ENCODE measurements at places on chromosomes 13 and 19. TPM values are rescaled to one million over a fixed set of nuclear protein-coding genes. Genes with fewer than 3 reads are reported as not detected.

Gene KCTD15
- 8.9 TPM for total RNA-seq

- DNase-seq = peak; percentile 66
Observed at GRCh38 chr19:19540064-19540714, 2.1 kb downstream of the CILP2 start.

DNA sequence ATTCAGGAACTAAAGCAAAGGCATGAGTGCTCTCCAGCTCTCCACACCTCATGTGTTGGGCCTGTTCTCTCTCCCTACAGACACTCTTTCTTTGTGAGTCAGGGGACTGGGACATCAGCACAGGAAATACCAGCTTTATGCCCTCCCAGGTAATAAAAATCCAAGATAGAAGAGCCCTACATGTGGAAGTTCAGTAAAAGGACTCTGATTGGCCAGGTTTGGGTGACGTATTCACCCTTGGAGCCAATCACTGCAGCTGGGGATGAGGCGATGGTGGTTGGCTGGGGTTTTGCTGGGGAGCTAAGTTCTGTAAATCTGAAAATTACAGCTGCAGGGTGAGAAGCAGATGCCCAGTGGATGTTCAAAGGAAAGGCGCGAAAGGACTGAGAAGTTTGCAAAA lies 32.5 kb downstream of the CCDC70 start:
- DNase-seq = no peak

GRCh38 chr19:49355909-49356353 lies 6.3 kb downstream of the TEAD2 start:
- DNase-seq = no peak

Gene SIGLECL1
- total RNA-seq = not detected

GRCh38 chr19:34990578-34991192 lies 9.4 kb upstream of the GRAMD1A start:
- no peak for DNase-seq

DNA sequence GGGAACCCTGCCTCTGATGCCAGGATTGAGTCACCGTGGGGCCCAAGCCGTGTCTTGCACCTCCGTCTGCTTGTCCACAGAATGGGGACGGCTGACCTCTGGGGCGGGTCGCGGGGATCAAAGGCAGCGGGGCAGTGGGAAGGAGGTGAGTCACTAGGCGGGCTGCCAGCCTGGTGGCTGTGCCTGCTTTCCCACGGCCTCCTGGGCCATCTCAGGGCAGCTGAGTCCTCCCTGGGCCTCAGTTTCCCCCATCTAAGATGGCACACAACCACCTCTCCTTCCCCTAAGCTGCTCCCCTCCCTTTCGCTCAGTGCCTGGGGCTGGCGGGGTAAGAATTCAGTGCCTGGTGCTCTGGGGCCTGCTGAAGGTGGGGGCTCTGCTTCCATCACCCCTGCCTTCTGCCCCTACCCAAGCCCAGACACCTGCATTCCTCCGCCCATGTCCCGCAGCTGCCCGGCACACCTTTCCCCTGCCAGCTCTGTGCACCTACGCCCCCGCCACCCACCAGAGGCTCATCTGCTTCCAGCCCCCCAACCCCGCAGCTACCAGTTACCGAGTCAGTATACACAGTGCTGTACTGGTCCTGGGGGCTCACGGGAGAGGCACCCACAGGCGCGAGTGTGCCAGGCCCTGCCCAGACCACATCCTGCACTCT lies 3.5 kb downstream of the MKNK2 start:
- DNase-seq = no peak

DNA sequence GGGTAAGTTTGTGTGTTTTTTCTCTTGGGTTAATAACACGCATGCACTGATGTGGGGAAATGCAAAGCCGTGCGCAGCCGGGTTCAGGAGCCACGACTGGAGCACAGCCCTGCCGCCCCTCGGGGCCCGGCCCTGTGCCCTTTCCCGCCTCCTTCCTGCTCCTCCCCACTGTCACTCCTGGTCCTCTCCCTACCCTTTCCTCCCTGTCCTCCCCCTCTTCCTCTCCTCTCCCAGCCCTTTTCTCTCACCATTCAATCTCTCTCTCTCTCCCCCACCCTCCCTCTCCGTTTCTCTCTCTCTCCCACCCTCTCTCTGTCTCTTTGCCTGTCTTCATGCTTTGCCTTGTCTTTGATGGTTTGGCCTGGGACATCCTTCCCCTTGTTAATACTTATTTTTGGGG lies 27.2 kb downstream of the PLEKHJ1 start:
- DNase-seq = no peak

DNA sequence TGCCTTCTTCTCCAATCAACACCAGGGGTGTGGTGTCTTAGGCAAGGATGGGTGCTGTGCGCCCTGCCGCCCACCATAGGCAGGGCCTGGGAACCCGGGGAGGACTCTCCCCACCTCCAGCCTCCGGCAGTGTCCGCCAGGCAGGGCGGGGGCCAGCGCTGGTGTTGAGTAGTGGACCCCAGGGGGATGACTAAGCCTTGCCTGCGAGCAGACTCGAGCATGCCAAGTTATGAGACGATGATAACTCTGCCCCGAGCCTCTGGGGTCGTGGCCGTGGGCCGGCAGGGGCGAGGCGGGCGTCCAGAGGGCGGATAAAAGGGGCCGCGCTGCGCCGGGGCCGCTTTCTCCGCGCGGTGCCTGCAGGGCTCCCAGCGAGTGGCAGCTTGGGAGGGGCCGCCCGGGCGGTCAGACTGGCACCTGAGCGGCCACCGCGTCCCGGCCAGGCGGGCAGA lies at the start of gene MEDAG:
TSS of gene MEDAG (plus strand) at position 340 of the 452 bp plus-strand sequence. CDS start 245 bp downstream, outside the sequence.
- DNase-seq = no peak

DNA sequence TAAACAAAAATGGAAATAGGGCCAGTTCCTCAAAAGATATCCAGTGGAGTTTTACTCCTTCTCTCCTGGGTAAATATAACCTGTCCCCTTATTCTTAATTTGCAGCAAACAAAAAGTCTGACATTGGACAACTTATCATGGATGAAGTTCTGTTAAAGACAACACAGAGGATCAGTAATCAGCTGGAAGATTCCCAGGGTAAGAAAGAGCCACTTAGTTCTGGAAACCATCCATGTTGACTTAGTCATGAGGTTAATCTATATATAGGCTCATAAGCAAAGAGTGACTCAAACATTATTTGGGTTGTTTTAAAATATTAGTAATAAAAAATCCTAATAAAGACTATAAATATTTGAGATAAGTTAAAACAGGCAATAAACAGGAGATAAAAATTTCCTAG lies 40.5 kb upstream of the EBPL start:
- no peak for DNase-seq

DNA sequence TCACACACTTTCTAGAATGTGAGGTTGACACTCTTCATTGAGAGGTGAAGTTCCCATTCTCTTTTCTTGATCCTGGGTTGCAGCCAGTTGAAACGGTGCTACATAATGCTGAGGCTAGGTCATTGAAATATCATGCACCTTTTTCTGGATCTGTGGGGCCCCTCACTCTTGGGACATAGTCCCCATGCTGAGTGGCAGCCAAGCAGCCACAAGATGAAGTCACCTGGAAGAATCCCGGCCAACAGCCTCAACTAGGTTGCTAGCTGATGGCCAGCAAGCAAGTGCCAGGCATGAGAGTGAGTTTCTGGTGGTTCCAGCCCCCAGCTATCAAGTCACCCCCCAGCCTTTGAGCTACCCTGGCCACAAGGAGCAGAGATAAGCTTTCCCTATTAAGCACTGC lies 148.5 kb upstream of the TSHZ3 start:
- DNase-seq = no peak

- no peak for DNase-seq
Observed at GRCh38 chr13:68895696-68896095, 1211.9 kb upstream of the ATXN8OS start.

Gene CLDND2
- 1.8 TPM for total RNA-seq

DNA sequence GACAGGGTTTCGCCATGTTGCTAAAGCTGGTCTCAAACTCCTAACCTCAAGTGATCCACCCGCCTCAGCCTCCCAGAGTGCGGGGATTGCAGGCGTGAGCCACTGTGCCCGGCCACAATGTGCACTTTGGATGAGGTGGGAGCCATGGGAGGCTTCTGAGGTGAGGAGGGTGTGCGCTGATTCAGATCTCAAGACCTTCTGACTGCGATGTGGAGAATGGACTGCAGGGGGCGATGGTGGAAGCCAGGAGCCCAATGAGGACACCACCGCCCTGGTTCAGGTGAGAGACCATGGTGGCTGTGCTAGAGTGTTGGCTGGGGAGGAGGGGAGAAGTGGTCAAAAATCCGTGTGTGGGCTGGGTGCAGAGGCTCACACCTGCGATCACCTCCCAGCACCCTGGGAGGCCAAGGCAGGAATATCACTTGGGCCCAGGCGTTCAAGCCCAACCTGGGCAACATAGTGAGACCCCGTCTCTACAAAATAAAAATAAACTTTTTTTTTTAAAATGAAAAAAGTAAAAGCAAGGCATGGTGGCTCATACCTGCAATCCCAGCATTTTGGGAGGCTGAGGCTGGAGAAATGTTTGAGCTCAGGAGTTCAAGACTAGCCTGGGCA lies 5.6 kb downstream of the INAFM1 start:
- peak; percentile 80 for DNase-seq
